ENCODE measurements at places on chromosomes 4 and X.

DNA sequence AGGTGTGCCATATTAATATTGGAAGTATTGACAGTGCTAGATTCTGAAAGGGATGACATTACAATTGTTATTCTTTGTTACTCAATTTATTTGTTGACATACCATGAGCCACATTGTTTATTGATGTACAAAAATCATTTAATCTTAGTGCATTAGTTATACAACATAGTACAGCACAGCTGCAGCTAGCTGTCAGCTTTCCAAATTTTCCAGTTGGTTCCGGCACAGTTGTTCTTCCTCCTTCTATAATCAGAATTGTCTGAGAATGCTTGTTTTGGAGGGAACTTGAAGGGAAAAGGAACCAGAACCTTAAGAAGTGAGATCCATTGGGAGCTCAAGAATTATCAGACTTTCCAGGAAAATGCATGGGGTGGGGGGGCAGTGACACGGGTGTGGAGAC lies 281.4 kb downstream of the ZIC3 start:
- no peak for DNase-seq

DNA sequence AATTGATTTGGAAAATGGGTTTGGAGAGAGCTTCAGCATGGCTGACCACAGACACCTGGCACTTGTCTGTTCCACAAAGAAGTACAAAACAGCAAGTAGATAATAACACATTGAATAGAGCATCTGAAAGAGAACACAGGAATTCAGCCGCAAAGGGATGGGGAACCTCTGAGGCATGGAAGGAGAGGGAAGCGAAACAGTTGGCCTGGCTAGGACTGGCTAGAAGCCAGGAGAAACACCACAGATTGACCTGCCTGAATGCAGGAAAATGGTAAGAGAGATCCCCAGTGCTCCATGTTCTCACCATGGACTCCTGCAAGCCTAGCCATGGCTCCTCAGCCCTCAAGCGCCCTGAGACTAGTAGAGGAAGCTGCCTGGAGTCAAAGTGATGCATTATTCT lies 169.7 kb upstream of the SH3RF1 start:
- no peak for DNase-seq

DNA sequence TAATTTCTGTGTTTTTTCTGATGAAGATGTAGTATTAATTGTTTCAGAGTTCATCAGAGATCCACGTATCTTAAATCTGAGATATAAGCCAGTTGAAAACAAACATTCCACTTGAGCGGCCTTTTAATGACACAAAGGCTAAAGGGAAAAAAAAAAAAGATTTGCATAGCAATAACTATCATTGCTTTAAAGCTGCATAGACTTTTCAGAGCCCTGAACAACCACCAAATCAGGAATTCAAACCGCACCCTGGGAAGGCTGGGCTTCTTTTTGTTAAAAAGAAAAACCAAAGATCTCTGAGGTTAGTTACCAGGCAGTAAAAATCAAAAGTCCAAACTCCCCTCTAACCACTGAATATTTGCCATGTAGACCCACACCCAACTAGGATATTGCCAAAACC lies 206.0 kb downstream of the HHIP start:
- no peak for DNase-seq

GRCh38 chrX:36583674-36584073 lies 424.5 kb upstream of the FAM47C start:
- DNase-seq, result no peak

- DNase-seq, result no peak
Measured at GRCh38 chr4:168511780-168512489, 15.1 kb downstream of the PALLD start.

- no peak for DNase-seq
Measured at GRCh38 chr4:124061413-124061812, 651.1 kb downstream of the ANKRD50 start.

Measured in coronary artery (tissue), 2 donors.